ENCODE measurements at places on chromosomes 3 and 15.
A peak's percentile ranks its signal among the peaks of the same experiment; 100 is the strongest.

DNA sequence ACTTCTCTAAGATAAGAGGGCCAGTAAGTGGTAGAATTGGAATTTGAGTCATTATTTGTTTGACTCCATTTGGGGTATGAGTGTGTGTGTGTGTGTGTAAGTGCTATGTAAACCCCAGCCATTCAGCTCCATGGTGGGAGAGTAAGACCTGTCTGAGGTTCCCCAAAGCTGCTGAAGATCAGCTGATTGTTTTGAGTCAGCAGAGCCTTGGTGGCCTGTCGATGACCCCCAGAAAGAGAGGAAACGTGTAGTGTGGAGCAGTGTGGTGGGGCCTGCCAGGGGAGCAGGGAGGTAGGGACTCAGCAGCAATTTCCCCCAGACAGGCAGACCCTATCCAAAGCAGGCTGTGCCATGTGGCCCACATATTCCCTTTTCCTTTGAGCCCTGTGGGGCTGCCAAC, 5.3 kb downstream of the DVL3 start:
- H3K4me3 ChIP-seq: no peak overlapping the region
- no peaks in the 10 kb centered on the region for H3K27me3 ChIP-seq

DNA sequence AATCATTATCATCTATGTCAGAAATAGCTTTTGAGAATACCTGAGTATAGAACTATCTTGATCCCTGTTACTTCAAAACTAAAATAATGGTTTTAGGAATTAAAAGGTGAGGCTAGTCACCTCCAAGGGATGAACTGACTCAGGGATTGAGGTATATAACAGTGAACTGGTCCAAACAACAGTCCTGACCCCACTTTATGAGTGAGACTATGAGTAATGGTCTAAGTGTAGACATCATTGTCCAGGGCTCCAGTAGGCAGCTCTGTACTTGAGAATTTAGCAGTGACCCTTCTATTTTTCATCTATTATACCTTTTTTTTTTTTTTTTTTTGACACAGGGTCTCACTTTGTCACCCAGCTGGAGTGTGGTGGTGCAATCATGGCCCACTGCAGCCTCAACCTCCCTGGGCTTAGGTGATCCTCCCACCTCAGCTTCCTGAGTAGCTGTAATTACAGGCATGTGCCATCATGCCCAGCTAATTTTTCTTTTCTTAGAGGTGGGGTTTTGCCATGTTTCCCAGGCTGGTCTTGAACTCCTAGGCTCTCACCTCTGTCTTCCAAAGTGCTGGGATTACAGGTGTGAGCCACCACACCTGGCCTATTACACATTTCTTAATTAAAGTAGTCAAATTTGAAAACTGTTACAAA, 36.3 kb downstream of the MLH1 start:
- no peak for DNase-seq
- peaks cover 88% of the 10 kb centered on the region for H3K36me3 ChIP-seq
- H3K4me1 ChIP-seq: no peaks in the 10 kb centered on the region
- H3K27ac ChIP-seq: no peak overlapping the region

GRCh38 chr15:81419332-81419943, 45.4 kb upstream of the TMC3 start:
- peaks cover 12% of the 10 kb centered on the region for H3K4me1 ChIP-seq
- H3K4me3 ChIP-seq: no peak overlapping the region
- H3K27ac ChIP-seq: peak overlapping the region; percentile 36
- no peaks in the 10 kb centered on the region for H3K27me3 ChIP-seq
- DNase-seq: peak; percentile 67
- no peaks in the 10 kb centered on the region for H3K36me3 ChIP-seq

- H3K27me3 ChIP-seq: peaks cover 32% of the 10 kb centered on the region
- no peak overlapping the region for H3K27ac ChIP-seq
- no peaks in the 10 kb centered on the region for H3K4me1 ChIP-seq
- H3K36me3 ChIP-seq: no peaks in the 10 kb centered on the region
- no peak for DNase-seq
Measured at GRCh38 chr15:61186905-61187741, 42.0 kb downstream of the RORA start.

DNA sequence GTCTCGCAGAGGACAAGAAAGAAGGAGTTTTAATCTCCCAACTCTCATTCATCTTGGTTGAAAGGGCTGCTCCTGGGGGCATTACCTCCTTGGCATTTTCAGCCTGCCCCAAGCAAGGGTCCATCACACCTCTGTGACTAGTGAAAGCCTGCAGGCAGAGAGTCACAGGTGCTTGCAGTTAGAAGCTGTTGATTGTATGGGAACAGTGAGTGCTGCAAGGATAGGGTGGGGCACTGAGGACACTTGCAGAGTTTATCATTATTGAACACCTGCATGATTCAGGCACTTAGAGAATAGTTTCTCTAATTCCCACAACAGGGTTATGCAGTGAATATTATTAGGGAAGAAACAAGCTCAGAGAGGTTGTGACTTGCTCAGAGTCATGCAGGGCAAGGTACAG, 41.7 kb upstream of the IGF2BP2 start:
- H3K36me3 ChIP-seq: no peaks in the 10 kb centered on the region
- no peaks in the 10 kb centered on the region for H3K4me1 ChIP-seq
- no peaks in the 10 kb centered on the region for H3K27me3 ChIP-seq
- no peak overlapping the region for H3K27ac ChIP-seq
- no peak overlapping the region for H3K4me3 ChIP-seq

DNA sequence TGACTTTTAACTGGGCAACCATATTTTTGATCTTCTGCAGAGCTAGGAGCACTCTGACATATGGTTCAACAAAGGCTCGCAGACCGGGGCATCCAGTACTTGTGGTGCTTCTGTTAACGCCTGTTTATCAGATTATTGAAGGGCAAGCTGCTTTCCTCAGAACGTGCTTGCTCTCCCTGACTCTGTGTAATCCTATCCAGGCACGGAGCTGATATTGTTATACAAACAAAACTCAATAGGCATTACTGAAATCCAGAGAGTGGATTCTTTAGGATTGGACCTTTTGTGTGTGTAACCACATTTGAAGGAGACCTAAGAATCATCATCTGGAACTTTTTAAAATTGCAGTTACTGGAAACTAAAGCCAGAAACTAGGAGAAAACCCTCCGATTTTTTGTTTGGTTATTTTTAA, 246.5 kb downstream of the PTPRG start:
- no peak for DNase-seq
- H3K27me3 ChIP-seq: no peaks in the 10 kb centered on the region
- H3K4me3 ChIP-seq: no peak overlapping the region
- H3K36me3 ChIP-seq: no peaks in the 10 kb centered on the region

GRCh38 chr15:83205725-83206324, 1.8 kb downstream of the HDGFL3 start:
- no peaks in the 10 kb centered on the region for H3K27me3 ChIP-seq
- H3K27ac ChIP-seq: no peak overlapping the region
- H3K4me1 ChIP-seq: peaks cover 4% of the 10 kb centered on the region
- H3K4me3 ChIP-seq: peak overlapping the region; percentile 84
- H3K36me3 ChIP-seq: peaks cover 8% of the 10 kb centered on the region

DNA sequence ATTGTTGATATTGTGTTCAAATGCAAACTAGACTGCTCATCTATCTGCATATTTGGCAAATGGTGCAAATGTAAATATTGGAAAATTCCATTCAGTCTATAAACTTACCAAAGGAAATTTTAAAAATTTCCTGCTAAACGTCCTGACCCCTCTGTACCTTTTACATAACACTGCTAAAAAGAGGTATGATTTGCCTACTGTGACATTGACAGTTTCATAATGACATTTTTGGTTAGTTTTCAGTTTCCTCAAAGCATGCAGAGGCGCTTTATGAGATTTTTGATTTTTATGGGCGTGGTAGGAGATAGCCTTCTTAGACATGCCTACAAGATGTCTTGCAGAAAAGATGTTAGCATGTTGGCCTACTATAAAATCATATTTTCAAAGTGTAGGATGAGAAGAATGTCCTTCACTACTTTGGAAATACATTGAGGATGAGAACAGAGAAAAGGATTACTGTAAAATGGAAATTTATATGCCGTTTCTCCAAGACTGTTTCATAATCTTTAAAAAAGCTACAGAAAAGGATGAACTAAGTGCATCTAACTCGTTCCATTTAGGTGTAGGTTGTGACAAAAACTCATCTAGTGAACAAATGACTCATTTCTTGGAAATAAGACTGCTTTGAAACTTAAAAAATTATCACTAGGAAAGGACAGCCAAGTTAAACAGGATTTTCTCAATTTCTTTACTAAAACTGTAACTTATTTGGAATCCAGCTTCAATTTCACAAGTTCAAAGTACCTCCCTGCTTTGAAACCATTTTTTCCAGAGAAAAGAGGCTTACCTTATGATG, 14.5 kb upstream of the ISLR start:
- H3K36me3 ChIP-seq: no peaks in the 10 kb centered on the region
- no peak for DNase-seq
- no peak overlapping the region for H3K27ac ChIP-seq

GRCh38 chr3:103873021-103873420, 1438.2 kb downstream of the ZPLD1 start:
- DNase-seq: no peak
- no peaks in the 10 kb centered on the region for H3K4me1 ChIP-seq
- no peaks in the 10 kb centered on the region for H3K27me3 ChIP-seq
- no peak overlapping the region for H3K27ac ChIP-seq

- H3K27me3 ChIP-seq: no peaks in the 10 kb centered on the region
- no peak overlapping the region for H3K4me3 ChIP-seq
- no peaks in the 10 kb centered on the region for H3K36me3 ChIP-seq
- no peak for DNase-seq
- H3K27ac ChIP-seq: peak overlapping the region; percentile 98
Measured at GRCh38 chr3:66655671-66656070, 154.8 kb upstream of the LRIG1 start.

GRCh38 chr3:29484633-29485032, 203.8 kb downstream of the RBMS3 start:
- no peaks in the 10 kb centered on the region for H3K36me3 ChIP-seq
- H3K4me1 ChIP-seq: peaks cover 7% of the 10 kb centered on the region
- no peak overlapping the region for H3K4me3 ChIP-seq

DNA sequence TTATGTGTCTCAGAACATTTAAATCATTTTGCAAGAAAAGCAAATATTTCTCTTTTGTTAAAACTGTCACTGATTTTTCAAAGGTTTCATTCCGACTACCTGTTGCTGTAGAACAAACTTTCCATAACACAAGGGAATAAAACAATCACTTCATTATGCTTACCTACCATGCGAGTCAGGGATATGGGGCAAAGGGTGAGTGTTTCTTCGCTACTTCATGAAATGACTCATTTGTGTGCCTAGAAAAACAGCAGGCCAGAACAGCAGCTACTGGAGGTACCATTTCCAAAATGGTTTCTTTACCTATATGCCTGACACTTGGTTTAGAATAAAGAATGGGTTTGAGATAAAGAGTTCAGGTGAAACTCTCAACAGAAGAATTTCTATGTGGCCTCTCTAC, 712.5 kb downstream of the PLOD2 start:
- no peak overlapping the region for H3K27ac ChIP-seq
- H3K4me1 ChIP-seq: no peaks in the 10 kb centered on the region
- DNase-seq: no peak
- H3K4me3 ChIP-seq: no peak overlapping the region

DNA sequence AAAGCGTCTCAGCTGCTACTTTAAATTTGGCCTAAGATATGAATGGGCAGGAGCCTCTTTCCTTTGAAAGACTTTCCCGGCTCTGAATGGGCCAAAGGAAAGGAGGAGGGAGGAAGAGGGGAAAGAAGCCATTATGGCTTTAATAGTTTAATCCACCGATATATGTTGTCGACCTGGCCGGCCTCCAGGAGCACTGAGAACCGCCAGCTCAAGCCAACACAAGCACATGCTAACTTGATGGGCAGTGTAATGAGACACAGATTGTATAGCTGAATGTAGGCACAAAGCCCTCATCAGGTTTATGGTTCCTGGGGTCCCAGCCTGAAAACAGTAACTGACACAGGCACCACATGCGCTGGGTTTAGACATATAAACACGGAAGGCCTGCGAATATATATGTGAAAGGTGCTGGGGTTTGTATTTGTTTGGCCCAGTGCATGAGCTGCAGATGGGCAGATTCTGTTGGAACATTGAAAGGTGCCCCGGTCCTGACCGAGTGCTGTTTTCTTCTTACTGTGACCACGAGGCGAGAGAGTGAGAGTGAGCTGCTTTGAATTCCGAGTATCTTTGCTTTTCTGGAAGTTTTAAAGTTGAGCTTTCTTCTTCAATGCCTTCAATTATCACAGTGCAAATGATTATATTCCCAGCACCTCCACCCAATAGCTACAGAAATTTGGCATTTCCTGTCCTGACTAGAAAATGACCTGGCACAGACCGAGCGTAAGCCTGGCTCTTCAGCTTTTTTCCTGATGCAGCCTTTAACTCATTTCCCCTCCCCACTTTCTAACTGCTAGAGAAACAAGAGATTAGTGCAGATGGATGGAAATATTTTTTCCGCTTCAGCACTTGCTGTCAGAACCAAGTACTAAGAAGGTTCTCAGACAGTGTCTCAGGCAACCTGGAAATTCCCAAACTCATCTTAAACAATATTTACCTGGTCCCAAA, 267.3 kb downstream of the RORA start:
- DNase-seq: no peak
- no peak overlapping the region for H3K27ac ChIP-seq
- H3K27me3 ChIP-seq: no peaks in the 10 kb centered on the region
- H3K4me1 ChIP-seq: no peaks in the 10 kb centered on the region

DNA sequence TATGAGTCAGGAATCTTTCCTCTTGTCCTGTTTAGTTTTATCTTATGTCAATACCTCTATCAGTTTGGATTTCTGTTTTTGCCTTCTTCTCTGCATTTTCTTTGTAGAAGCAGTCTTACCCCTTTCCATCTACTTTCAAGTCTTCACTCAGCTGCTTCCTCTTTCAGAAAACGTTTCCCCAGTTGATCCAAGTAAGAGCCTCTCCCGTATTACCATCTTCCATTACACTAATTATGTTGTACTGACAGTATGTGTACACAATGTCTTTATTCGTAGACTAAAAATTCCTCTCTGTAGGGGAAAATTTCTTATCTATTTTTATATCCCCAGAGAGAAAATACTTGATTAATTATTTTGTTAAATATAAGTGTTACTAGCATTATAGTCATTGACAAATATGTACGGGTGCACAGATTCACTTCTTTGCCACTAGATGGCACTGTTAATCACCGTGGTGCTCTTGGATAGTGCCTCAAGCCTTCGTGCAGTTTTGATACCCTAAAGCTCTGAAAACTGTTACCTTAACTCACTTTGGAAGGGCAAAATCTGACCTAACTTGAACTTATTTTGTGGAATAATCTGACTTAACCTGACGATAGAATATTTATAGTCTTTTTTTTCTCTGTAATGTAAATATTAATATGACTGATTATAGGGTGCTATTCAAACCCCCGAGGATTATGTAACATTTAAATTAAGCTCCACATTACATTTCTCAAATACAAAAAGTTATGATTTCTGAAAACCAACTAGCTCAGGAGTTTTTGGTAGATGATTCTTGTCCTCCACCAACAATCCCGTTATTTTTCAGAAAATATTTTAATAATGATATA, 74.2 kb upstream of the POU1F1 start:
- DNase-seq: no peak
- H3K36me3 ChIP-seq: no peaks in the 10 kb centered on the region
- H3K4me3 ChIP-seq: no peak overlapping the region
- H3K27ac ChIP-seq: no peak overlapping the region
- H3K4me1 ChIP-seq: no peaks in the 10 kb centered on the region
- no peaks in the 10 kb centered on the region for H3K27me3 ChIP-seq

DNA sequence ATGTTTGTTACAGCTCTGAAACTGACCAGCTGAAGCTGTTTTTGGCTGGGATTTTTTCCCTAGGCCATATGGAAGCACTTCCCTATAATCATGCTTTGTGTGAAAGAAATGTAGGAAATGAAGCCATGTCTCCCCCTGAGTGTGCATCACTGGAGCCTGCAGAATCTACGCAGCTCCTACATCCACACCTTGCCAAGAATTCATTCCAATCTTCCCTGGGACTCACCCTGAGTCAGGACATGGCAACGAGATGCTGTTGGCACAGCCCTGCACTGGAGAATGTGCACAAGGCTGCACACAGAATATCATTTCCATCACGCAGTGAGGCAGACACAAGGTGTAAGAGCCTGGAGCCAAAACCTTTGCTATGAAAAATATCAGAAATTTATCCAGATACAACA, 189.5 kb downstream of the ADAMTSL3 start:
- DNase-seq: no peak
- H3K4me1 ChIP-seq: no peaks in the 10 kb centered on the region
- H3K36me3 ChIP-seq: no peaks in the 10 kb centered on the region

All from endodermal cell (in vitro differentiated cells).